ENCODE measurements at places on chromosomes 3 and 15.
A peak's percentile ranks its signal among the peaks of the same experiment; 100 is the strongest.

GRCh38 chr15:66498501-66499386, 1.2 kb upstream of the SNAPC5 start:
- DNase-seq, result no peak

DNA sequence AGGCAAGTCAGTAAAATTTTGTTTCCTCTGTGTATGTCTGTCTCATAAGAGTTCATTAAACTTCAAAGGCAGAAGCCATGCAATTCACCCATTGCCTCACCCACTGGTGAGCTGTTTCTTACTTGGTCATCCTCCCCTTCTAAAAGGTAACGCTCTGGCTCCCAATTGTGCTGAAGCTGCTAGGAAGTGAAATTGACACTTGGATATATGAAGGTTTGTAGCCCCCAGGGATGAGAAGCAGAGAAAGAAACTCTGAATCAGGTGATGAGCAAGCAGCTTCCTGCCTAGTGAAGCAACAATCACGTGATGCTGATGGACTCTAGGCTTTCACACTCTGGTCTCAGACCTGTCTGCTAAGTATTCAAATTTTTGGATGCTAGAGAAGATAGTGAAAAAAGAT, 70.7 kb downstream of the CD200R1L start:
- DNase-seq, result no peak

- DNase-seq, result no peak
These were observed 5.8 kb downstream of the ICE2 start for GRCh38 chr15:60473135-60473534.

DNA sequence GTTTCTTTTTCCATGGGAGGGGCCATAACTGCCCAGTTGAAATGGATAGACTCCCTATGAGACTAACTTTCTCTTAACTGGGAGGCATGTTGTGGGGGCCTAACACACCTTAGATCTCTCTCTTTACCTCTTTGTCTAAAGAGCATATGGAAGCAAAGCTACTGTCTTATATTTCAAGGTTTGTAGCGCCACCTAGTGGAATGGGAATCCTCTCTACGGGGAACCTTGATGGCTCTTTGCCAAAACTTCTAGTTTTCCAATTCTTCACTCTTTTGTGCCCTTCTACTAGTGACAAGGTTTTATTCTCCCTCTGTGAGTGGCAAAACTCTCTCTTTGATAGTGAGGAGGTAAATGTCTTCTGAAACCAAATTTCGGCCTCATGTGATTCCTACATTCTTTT, 1030.4 kb upstream of the CADM2 start:
- no peak for DNase-seq

GRCh38 chr15:25177955-25178801, 223.4 kb downstream of the SNRPN start:
- DNase-seq, result peak; percentile 6

- no peak for DNase-seq
These were observed 117.7 kb downstream of the GOLIM4 start for GRCh38 chr3:167978071-167978470.

GRCh38 chr15:44719293-44719999, 8.1 kb downstream of the B2M start:
- DNase-seq, result no peak

DNA sequence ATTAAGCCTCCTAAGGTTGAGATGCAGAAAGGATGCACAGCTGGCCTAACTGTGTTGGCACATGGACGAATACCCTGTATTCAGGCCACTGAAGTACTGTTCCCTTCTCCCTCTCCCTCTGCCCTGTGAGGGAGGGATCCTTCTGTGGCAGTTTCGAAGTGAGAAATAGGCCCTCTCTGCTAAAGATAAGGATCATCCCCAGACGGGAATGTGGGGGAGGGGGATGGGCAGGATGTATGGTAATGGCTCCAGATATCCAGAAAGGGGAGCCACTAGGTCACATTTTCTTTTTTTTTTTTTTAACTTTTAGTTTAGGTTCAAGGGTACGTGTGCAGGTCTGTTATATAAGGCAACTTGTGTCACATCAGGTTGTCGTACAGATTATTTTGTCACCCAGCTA, 463.1 kb downstream of the TBL1XR1 start:
- DNase-seq, result no peak

GRCh38 chr3:195226445-195226844, 44.5 kb downstream of the XXYLT1 start:
- DNase-seq, result no peak

DNA sequence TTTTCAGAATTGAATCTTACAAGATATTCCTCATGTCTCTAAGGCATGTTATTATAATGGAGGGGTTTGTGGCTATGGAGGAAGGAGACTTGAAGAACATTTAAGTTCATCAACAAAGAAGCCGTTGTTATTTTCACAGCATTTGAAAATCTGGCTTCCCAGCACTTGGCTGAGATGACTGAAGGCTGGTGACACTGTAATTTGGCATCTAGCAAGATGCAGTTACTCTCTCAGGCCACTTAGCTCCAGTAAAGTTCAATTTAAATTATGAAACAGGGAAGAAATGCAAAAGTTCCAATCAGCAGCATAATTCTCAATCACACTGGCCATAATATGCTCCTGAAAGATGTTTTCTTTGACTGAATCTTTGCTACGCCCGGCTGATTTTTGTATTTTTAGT, 139.4 kb upstream of the NUDT16 start:
- DNase-seq, result no peak

GRCh38 chr3:111260878-111261277, 189.3 kb downstream of the NECTIN3 start:
- DNase-seq, result no peak

DNA sequence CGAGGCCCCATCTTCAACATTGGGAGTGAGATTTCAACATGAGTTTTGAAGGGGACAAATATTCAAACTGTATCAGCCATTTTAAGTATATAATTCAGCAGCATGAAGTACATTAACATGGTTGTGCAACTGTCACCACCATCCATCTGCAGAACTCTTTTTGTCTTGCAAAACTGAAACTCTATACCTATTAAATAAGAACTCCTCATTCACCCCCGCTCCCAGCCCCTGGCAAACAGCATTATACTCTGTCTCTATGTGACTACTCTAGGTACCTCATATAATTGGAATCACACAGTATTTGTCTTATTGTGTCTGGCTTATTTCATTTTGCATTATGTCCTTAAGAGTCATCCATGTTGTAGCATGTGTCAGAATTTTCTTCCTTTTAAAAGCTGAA, 110.1 kb downstream of the MAP2K5 start:
- no peak for DNase-seq

DNA sequence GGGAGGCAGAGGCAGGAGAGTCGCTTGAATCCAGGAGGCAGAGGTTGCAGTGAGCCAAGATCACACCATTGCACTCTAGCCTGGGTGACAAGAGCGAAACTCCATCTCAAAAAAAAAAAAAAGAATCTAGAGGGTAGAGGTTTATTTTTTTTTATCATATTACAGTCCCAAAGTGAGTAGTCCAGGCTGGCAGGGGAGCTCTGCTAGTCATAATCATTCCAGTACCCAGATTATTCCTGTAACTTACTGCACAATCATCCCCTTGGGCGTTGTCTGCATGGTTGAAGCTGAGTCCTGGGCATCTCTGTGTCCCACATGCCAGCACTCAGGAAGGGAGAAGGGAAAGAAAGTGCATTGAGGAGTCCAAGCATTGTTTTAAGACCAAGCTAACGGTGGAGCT, 8.5 kb downstream of the CRELD1 start:
- DNase-seq, result no peak

DNA sequence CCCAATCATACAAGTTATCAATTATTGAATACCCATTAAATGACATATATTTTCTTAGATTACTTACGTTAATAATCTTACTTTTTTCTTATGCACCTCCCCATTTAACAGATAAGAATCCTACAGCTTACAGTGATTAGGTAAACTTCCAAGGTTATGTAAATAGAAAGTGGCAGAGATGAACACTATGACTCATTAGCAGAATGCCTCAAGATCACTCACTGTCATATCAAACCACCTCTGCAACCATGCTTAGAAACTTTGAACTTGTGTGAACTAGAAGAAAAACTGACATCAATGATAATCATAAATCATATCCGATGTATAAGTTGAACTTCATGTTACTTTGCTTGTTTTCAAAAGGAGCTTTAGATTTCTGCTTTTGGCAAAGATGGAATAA, 911.6 kb upstream of the ARPP21 start:
- DNase-seq, result no peak

DNA sequence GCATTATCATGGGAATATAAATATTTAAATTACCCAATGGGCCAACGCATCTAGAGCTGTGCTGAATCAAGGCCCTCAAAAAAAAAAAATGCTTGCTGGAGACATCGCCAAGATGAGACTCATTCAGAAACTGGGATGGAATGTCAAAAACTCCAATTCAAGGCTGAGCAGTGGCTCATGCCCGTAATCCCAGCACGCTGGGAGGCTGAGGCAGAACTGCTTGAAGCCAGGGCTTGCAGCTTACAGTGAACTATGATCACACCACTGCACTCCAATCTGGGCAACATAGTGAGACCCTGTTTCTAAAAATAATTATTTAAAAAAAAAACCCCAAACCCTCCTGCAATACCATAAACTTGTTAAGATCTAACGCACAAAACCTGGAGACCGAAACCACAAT, 3.1 kb upstream of the CACNA1D start:
- DNase-seq, result no peak

DNA sequence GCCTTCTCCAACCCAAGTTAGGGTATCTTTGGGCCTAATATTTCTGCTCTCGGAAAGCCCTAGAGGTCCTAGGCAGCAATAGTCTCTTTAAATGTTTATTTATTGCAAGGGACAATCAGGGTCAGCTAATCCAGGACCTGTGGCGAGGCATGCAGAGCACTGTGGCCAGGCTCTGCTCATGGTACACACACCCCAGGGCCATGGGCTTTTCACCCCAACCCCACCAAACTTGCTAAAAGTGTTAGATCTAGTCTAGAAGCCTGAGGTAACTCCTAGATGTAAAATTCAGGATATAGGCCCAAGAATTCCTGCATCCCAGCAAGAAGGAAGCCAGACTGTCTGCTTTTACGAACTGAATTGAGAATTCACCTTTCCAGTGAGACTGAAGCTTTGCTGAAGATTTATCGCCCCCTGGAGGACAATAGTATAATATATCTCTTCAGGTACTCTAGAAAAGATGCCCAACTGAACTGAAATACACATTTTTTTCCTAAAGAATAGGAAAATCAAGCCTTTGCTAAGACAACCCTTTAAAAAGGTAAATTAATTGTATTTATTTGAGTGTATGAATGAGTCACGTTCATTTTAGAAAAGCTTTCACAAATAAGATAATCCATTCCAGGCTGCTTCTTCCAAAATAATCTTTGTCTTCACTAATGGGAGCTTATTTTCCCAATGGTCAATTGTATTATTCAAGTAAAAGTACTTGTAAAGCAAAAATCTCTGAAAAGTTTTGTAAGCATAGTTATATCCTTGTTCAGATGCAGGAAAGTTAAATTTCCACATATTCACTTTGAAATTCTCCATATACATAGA, 89.8 kb downstream of the LRRC3B start:
- DNase-seq, result no peak

GRCh38 chr3:194069421-194070219, 66.3 kb upstream of the HES1 start:
- no peak for DNase-seq

DNA sequence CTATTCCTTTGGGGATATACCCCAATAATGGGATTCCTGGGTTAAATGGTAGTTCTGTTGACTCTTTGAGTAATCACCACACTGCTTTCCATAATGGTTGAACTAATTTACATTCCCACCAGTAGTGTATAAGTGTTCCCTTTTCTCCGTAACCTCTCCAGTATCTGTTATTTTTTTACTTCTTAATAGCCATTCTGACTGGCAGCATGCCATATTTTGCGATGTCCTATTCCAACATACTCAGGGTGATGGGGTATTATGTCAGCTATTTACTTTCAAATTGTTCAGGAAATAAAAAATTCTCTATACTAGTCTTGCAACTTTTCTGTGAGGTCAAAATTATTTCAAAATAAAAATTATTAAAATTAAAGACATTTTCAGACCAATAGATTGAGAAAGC, 9.1 kb upstream of the PARP14 start:
- DNase-seq, result no peak

DNA sequence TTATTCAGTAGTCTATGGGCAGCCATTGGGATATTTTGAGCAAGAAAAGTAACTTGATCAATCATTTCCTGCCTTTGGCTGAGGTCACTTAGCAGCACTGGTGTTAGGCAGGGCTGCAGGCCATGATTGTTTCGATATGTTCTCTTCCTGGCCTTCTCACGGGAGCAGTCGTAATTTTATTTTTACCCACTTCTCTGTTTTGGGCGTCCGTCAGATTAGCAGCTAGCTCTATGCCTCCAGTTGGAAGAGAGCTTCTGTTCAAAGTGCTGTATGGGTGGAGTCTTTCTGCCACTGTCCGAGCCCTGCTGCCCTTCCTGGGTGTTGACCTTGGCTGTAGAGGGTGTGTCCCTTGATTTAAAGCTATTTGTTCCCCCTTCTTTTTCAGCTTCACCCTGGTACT, 123.4 kb upstream of the ROPN1 start:
- DNase-seq, result no peak

DNA sequence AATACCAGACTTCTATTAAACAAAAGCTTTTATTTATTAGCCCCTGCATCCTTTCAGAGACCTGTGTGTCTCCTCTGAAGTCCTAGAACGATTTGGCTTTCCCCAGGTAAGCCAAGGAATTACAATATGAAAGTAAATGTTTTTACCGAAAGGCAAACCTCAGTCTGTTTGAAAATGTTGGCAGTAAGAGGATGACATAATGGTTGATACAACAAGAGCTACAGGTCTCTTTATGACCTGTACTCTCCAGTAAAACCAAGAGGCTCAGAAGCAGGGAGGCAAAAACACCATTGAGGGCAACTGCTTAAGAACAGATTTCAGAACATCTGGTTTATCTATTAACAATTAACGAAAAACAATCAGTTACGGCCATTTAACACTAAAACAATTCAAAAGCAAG, 107.8 kb downstream of the ADAM10 start:
- no peak for DNase-seq

DNA sequence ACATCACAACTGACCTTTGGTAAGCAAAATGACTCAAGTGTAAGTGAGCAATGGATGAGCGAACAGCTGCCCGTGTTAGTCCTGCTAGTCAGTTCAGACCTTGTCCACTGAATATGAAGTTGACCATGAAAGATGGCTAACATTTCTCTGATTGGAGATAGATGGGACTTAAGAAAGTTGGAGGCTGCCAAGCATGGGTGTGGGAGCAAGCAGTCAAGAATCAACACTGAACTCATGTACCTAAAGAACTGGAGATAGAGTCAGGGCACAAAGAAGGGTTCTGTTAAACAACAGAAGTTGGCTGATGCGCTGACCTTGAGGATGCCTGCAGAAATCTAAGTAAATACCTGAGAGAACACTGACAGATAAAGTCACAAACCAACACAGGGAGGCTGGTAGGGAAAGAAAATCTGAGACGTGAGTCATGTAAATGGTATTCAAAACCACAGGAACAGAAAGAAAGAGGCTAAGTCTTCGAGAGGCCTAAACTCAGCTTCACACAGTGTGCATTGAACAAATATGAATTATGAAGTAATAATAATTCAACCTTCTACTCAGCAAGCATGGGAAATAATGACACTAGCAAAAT, 30.7 kb upstream of the ANPEP start:
- DNase-seq, result no peak

- DNase-seq, result no peak
These were observed 104.3 kb downstream of the CD47 start for GRCh38 chr3:107986505-107986904.

All from left cardiac atrium (tissue), 4 donors.